ENCODE measurements at places on chromosomes 5 and 9.

DNA sequence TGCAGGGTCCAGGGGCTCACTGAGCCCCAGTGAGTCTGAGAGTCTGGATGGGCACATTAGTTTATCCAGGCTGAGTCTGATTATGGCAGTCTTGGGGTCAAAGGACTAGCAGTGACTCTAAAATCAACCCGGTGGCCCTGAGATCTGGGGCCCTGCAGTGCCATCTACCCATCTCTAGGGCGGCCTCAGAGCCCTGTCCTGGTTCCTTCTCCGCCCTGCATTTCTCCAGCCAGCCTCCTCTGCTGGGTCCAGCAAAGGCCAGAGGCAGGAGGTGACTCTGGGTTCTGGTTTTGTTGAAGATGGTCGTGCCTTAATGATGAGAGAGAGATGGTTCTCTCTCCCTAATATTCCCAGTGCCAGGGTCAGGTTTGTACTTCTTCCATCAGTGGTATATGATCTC, 15.0 kb downstream of the DCANP1 start:
- no peak for DNase-seq

DNA sequence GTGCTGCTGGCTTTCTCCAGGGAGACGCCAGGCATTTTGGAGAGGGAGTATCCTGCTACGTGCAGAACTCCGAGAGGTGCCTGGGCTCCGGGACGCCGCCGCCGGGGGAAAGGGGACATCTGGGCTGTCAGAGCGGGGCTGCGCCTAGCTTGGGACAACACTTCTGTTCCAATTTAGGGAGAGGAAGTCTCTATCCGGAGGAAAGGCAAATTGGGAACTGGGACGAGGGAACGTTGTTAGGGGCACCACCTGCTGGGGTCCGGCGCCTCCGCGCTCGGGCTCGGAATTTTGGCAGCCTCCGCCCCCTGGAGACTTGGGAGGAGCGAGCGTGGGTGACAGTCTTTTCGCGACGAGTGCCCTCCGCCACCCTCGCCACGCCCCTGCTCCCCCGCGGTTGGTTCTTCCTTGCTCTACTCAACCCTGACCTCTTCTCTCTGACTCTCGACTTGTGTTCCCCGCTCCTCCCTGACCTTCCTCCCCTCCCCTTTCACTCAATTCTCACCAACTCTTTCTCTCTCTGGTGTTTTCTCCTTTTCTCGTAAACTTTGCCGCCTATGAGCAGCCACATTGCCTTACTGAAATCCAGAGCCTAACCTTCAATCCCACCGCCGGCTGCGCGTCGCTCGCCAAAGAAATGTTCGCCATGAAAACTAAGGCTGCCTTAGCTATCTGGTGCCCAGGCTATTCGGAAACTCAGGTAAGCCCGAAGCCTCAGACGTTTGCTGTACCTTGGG, 1.6 kb downstream of the TSLP start:
- peak; percentile 28 for DNase-seq

DNA sequence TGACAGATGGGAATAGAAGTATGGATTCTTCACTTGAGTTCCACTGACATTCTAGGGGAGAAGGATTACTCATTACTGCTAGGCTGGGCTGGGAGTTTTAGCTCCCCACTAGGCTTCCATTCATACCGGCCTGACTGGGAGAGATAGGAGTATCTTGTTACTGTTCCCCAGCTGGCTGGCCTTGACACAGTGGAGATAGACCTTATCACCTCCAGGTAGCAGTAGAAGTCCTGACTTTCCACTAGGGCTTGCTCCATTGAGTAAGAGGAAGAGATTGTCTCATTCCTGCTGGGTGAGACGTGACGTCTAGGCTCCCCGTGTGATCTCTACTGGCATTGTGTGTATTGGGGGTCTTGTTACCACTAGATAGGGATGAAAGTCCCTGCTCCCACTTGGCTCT, 156.4 kb downstream of the CACNA1B start:
- no peak for DNase-seq

- DNase-seq: peak; percentile 55
Observed at GRCh38 chr5:90548069-90548593, 10.5 kb upstream of the ADGRV1 start.

DNA sequence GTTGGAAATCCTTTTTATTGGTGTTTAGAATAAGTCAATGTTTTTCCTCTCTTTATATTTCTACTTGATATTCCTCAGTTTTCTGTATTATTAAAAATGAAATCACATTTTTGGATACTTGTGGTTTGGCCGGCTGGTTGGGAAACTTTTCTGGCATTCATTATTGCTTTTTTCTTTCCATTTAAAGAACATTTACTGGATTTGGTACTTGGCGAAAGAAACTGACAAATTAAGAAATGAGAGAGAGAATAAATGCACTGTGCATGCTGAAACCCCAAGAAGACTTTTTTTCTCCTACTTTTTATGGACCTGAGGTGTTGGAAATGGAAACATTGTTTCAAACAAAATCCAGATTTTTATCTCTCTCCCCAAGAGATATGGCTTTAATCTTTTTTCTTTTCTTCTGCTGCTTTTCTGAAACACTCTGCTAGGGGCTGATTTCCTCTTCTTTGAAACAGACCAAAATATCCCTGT, 128.4 kb downstream of the SNX18 start:
- no peak for DNase-seq

DNA sequence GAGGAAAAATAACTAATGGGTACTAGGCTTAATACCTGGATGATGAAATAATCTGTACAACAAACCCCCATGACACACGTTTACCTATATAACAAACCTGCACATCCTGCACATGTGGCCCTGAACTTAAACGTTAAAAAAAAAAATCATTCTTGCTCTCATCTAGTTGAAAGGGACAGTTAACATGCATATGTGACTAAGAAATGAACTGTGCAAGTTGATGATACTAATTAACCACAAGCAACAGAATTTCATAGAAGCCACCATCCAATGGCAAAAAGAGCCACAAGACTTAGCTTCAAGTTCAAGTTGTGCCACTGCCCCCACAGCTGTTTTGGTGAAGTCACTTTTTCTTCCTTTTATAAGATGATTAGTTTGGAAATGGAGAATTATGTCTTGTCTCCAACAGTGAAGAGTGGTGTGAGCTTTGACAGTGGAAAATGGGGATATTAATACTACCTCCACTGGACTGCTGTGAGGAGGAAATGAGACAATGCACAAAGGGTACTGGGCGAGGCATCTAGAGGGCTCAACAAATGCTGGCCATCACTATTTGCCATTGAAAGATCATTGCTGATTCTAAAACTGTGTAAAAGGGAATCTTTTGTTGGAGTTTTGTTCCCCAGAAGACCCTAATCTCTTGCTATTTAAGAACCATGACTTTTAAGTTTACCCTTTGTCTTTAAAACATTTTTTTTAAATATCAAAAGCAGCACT, 202.1 kb downstream of the EBF1 start:
- no peak for DNase-seq

- no peak for DNase-seq
Observed at GRCh38 chr9:120926397-120926928, at the start of gene TRAF1. Gene TRAF1, minus strand, starts transcription at chr9:120926796. Its CDS starts 721 bp downstream, at chr9:120926075.

GRCh38 chr5:158303275-158303674, 444.3 kb upstream of the CLINT1 start:
- no peak for DNase-seq

DNA sequence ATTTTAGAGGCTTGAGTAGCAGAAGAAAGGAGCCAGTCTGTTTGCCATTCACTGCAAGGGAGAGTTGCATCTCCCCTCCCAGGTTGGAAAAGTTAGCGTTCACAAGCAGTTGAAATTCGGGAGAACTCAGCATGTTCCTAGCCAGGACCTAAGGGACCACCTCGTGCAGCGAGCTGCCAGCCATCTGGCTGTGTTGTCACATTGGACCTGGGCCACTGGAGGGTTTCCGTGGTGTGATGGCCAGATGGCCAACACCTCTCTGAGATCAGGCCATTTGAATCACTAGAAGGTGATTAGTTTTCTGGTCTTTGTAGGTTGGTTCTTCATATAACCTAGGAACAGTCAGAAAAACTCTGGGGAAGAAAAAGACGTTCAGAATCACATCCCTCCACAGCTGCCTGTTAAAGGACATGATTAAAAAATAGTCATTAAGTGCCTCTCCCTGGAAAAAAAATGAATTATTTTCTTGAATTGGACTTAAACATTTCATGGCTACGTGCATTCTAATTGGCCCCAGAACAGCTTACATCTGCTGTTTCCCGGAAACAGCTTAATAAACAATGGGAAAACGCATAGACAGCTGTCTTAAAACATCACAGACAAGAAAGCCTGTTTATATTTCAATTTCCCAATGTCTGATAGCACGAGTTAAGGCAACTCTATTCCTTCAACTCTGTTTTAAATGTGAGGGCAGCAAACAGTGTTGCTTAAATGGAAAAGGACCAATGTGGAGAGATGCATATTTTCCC, 303.9 kb downstream of the TENT4A start:
- DNase-seq: no peak
